Caco-2 (cell line): ENCODE measurements at places on chromosomes 2 and 18.

- DNase-seq, result no peak
Observed at GRCh38 chr2:7887441-7887840, 794.4 kb upstream of the ID2 start.

GRCh38 chr18:11997466-11997865 is 16.2 kb downstream of the IMPA2 start:
- no peak for DNase-seq

DNA sequence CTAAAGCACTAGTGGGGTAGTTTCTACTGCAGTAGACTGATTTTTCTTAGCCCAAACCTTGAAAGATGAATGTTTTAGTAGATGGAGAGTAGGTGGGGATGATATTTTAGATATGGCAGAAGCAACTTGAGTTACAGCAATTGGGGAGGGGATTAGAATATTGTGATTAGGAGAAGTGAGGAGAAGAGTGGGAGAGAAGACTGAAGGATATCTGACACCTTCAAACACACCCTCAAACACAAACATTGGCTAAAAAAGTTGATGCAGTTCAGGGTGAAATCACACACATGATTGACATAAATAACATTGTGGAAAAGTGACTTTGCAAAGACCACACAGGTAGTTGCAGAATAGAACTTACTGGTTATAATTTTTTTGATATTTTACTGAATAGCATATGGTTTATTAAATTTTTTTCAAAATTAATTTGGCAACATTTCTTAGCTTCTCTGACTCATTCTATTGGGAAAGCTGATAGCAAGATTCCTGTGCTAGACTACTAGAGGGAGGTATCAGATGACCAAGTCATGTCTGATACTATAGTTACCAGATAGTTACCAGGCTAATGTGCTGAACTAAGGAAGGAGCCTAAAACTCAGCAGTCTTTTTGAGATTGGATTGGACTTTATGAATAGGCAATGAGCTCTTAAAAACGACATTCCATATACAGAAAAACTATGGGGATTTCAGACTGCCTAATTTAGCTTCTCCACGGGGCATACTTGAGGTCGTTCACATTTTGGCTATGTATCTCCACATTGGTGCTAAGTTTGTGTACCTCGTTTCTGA is 73.0 kb downstream of the ACTR3 start:
- DNase-seq, result no peak

- DNase-seq, result no peak
Observed at GRCh38 chr18:26489881-26490280, 58.5 kb downstream of the KCTD1 start.

- DNase-seq, result no peak
Observed at GRCh38 chr2:237818066-237818473, 19.5 kb downstream of the RBM44 start.

DNA sequence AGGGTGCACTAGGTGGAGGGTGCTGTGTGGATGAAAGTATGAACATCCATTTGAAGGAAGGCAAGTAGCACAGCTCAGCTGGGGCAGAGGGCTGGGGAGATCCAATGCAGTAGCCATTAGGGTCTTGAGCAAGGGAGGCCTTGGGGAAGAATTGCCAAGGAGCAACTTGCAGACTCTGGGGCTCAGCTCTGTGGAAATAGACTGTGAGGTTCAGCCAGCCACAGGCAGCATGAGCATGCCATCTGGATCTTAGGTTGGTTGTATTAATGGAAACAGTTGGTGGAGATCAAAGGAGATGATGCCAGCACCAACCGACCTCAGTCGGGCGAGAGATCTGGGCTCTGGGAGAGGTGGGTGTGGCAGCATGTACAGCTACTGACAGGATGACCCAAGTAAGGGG is 5.6 kb downstream of the ZAP70 start:
- DNase-seq, result no peak

GRCh38 chr2:25202275-25202674 is 33.9 kb upstream of the POMC start:
- DNase-seq, result no peak

- no peak for DNase-seq
Observed at GRCh38 chr2:151264157-151264825, 2.6 kb upstream of the RBM43 start.

- DNase-seq, result no peak
Observed at GRCh38 chr2:233165895-233166661, 85.4 kb upstream of the ATG16L1 start.

DNA sequence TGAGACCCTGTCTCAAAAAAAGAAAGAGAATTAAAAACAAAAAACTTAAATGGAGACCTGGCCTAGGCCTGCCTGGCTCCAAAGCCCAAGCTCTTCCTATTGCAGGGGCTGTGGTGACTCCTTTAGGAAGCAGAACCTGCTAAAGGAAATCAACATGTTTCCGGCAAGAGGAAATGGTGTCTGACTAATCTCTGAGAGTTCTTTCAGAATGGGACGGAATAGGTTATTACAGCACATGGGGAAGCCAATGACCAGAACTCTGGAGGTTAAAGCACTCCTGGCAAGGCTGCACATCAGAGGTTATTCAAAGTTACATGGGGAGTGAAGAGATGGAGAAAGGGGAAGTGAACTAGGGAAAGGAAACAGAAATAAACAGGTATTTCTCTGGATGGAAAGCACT is 21.4 kb downstream of the KIF3C start:
- no peak for DNase-seq

GRCh38 chr2:12616456-12617156 is 100.1 kb upstream of the TRIB2 start:
- DNase-seq, result no peak

DNA sequence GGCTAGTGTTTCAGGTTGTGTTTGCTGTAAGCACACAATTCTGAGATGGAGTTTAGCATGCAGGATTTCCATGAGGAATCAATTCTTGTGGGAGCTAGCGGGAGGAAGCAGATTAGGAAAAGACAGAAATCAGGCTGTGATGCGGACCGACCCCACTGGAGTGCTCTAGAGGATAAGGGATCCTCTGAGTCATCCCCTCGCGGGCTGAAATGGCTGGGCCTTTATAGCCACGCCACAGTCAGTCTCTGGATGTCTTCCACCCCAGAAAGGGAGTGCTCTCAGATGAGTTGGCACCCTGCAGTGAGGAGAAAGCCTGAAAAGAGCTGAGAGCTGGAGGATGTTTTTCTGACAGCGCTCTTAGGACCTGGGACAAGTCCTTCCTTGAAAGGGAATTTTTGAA is 102.4 kb downstream of the GALNT3 start:
- DNase-seq, result no peak

DNA sequence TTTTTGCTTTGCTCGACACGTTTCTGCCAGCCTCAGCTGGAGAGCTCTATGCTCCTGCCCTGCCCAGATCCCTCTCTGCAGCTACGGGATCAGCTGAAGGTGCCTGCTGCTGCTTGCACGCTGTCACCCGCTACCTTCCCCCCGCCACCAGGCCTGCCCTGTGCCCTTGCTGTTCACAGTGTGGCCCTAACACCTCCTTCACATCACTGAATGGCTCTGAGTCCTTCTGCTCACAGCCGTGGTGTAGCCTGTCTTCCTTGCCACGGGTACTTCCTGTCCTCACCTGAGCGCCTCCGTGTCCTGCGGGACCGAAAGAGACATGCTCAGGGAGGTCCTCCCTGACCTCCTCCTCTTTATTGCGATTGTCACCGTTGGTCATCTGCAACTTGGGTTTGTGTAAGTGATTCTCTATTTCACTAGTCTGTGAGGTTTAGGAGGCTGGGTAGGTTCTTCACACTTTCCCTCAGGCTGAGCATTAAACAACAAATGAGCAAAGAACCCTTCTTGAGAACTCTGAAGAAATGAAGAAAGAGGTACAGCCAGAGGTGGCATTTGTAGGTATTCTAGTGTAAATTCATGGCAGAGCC is 127.5 kb downstream of the NCK2 start:
- no peak for DNase-seq

DNA sequence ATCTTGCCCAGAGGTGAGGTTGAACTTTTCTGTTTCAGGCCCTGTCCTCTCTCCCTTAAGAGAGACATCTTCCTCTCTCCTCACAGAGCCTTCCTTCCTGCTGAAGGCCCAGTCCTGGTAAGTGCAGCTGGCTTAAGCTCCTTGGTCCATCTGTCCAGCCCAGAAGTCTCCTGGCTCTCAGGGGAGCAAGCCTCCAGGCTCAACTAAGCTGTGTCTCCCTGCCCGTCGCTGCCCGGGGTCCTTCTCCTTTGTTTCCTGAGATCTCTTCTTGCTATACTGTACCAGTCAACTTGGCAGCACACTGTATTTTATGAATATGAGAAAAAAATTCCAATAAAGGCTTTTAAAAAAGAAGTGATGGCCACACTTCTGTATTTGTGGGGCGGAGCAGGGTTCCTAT is 77.4 kb downstream of the KCNF1 start:
- no peak for DNase-seq

DNA sequence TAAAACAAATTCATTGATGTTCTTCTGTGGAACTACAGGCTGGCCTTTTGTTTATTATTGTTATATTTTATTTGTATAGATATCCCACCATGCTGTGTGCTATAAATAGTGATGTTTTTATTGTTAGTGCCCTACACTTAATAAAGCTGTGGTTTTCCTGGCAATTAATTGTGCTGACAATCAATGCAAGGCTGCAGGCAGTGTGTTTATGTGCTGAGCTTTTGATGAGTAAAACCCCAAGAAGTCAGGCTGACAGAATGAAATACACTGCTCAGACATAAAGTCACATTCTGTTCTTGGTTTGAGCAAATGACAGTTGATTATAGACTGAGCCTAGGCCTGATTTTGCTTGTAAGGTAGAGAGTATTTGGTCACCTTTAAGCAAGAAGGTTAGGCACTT is 362.7 kb downstream of the CPS1 start:
- DNase-seq, result no peak

- no peak for DNase-seq
Observed at GRCh38 chr2:96344011-96344410, 8.4 kb downstream of the NCAPH start.
